ENCODE measurements at places on chromosomes 13 and 19. TPM values are rescaled to one million over a fixed set of nuclear protein-coding genes. Genes with fewer than 3 reads are reported as not detected.

DNA sequence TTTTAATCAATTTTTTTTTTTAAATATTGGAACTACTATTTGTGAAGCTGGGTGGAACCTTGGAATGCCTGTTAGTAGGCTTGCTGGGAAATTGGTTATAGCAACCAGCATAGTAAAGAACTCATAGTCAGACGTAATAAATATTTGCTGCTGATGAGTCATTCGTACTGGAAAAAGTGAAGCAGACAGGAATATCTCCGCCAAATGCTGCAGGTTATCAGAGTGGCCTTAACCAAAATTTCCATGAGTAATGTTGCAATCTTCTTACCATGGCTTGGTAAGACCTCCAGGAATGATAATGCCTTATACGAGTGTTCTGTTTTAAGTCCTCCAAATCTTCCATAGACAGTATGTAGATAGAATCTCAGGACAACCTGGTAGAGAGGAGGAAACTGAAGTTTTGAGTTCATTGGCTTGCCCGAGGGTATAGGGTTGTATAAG, 34.2 kb downstream of the MBNL2 start:
- no peak for DNase-seq

GRCh38 chr13:73060251-73061160, 1.7 kb downstream of the KLF5 start:
- peak; percentile 47 for DNase-seq

DNA sequence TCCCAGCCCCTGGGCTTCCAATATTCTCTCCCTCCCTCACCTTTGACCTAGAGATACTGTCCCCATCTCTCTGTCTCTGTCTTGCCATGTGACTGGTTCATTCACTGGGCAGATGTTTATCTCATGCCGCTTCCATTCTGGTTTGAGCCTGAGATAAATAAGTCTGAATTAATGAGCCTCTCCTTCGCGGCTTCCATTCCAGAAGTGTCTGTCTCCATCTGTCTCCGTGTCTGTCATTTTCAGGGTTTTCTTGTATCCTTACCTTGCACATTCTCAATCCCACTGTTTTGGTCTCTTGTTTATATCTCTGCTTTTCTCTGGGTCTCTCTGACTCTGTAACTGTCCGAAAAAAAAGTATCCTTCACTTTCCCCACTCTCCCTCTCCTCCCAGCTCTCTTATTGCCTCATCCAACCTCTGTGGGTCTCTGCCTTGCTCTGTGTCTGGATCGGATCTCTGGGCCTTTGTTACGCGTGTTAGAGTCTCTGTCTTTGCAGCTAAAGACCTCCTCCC, 4.3 kb downstream of the SPHK2 start:
- no peak for DNase-seq

DNA sequence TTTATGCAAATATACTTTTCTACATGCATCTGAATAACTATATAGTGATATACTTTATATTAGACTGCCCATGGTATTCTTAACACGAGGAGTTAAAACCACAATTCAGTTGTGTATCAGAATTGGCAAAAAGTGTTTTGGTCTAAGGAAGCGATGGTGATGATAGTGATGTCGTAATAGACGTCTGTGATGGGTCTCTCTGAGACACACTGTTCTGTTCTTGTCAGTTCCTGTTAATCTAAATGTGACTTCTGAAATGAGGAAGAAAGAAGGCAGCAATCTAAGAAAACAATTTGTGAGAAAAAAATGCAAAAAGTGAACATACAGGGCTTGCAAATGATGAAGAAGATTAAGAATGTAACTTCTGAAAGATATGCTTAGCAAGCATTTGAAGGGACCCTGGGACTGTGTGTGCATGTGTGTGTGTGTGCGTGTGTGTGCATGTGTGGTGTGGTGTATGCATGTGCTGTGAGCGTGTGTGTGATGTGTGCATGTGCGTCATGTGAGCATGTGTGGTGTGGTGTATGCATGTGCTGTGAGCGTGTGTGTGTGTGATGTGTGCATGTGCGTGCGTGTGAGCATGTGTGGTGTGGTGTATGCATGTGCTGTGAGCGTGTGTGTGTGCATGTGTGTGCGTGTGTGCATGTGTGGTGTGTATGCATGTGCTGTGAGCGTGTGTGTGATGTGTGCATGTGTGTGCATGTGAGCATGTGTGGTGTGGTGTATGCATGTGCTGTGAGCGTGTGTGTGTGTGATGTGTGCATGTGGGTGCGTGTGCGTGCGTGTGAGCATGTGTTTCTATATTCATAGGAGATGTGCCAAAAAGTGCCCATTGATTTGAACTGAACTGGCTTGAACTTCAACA, 131.8 kb downstream of the IRS2 start:
- no peak for DNase-seq

ACTMAP gene
- total RNA-seq, result 5.4 TPM

DNA sequence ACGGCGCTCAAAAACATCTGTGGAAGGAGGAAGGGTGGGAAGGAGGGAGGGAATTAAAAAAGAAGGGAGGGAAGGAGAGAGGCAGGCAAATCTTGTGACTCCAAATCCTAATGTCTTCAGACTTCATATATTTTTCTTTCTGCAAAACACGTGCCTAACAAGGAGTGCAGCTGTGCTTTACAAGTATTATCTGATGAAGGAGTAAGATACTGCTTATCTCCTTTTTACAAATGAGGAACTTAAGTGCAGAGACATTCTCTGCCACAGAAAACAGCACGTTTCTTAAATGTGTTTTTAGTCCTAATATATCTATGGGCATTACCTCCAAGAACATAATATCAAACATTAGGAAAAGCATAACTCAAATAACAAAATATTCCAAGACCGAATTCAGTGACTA, 6.5 kb downstream of the FLT3 start:
- DNase-seq, result no peak

DNA sequence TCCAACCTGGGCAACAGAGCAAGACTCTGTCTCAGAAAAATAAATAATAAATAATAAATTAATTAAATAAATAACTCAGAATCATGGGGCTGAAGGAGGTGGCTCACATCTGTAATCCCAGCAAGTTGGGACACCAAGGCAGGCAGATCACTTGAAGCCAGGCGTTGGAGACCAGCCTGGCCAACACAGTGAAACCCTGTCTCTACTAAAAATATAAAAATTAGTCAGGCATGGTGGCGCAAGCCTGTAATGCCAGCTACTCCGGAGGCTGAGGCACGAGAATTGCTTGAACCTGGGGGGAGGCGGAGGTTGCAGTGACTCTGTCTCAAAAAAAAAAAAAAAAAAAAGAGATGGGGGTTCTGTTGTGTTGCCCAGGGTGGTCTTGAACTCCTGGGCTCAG, 7.2 kb downstream of the TMEM38A start:
- DNase-seq, result no peak

- DNase-seq, result no peak
Observed at GRCh38 chr19:54871696-54872095, 2.3 kb upstream of the FCAR start.

DNA sequence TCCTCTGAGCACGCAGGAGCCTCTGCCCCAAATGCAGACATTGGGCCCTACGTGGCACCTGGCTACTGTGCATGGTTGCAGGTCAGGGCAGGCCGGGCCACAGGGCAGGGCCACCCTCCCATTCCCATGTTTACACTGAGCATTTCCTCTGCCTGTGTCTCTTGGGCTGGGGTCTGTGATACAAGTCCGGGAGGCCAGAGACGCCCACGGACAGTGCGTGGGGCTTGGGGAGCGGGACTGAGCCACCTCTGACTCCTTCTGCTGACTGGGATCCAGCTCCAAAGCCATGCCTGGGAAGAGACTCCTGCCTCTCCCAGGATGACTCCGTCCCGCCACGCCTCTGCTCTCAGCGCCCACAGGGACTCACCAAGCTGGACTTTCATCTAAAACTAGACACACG, 18.8 kb downstream of the GAS6 start:
- no peak for DNase-seq

DNA sequence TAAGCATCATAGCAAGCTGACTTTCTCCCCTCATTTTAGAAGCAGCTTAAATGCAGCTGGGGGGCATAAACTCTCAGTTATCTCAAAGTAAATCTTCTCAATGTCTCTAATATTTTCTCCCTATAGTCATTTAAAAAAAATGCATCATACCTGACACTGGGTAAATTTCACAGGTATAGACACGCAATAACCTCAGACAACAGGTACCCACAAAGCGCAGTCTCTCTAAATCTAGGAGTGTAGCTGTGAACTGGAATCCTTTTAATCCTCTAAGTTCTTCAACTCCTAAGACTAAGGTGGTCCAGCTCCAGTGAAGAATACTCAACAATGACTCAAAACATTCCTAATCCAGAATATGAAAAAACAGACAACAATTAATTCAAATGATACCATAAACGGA, 141.2 kb downstream of the MYCBP2 start:
- DNase-seq, result no peak

GRCh38 chr19:54357381-54357780, 7.3 kb downstream of the LAIR1 start:
- DNase-seq, result no peak

STOML3 gene
- not detected for total RNA-seq

DNA sequence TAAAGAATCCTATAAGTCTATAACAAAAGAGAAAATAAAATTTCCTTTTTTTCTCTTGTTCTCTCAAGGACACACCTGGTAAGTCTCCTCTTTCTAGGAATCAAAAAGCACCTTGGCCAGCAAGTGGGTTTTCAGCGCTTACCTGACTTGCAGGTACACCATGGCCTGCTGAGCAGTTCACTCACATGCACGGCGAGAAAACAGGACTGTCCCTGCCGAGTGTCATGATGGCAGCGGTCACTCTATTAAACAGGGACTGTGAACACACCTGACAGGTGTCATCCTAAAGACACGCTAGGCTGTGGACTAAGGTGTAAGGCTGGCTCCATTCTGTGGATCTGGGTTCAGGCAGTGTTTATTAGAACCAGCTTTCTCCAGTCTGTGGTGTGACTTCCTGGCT, 170.2 kb downstream of the TEX29 start:
- DNase-seq, result no peak

DNA sequence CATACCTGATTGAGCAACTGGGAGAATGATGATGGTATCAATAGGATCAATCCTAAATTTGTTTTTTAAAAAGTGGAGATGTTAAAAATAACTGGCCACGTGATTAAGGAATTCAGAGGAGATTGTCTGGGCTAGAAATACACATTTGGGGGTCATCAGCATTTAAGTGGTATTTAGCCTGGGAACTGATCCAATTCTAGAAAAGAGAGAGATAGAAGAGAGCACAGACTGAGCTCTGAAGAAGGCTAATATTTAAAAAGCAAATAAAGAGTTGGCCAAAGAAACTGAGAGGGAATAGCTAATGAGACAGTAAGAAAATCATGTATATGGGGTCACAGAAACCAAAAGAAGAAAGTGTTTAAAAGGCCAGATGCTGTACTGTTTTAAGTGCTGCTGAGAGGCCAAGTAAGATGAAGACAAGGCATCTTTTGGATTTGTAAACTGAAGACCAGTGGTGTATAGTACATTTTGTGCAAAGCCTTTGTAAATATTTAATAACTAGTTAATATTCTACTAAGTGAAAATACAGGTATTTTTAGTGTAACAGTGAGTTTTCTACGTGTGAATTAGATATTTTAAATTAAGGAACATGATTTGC, 40.2 kb downstream of the UBL3 start:
- no peak for DNase-seq

DNA sequence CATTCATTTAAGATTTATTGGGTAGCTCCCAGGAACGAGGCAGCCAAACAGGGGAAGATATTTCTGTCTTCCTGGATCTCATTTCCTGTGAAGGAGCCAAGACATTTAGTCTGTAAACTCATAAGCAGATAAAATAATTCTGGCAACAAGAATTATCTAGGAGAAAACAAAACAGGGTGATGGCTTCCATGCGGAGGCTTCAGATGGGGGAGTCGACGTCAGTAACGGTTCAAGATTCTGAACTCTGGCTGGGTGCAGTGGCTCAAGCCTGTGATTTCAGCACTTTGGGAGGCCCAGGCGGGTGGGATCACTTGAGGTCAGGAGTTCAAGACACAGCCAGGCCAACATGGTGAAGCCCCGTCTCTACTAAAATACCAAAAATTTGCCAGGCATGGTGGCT, 1.3 kb downstream of the GNA15 start:
- no peak for DNase-seq

DNA sequence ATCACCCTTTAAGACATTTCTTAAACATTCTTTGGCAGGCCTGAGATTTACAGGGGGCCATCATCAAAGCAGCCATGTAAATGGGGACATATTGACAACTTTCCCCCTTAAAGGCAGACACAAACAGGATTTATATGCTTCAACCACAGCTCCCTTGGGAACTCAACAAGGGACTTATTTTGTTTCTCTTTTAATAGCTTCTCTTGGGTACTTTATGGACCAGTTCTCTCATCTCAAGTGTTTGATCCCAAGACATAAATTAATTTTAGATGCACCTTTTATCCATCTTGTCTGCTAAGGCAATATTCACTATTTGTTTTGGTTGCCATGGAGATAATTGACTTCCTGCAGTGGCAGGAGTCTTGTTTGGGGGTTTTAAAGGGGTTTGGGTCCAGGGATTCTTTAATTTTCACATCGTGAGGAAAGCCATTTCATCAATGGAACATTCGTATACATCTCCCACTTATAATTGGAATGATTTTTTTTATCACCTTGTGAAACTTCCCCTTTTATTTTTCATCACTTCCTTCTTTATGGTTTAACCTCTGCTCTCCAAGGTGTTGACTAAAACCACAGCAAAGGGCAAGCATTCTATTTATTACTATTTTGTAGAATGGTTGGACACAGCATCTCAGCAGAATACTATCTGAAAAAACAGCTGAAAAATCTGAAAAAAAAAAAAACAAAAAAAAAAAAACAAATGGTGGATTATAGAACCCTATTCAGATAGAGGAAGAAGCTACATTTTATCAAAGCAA, 726.0 kb downstream of the DIAPH3 start:
- DNase-seq, result no peak

DNA sequence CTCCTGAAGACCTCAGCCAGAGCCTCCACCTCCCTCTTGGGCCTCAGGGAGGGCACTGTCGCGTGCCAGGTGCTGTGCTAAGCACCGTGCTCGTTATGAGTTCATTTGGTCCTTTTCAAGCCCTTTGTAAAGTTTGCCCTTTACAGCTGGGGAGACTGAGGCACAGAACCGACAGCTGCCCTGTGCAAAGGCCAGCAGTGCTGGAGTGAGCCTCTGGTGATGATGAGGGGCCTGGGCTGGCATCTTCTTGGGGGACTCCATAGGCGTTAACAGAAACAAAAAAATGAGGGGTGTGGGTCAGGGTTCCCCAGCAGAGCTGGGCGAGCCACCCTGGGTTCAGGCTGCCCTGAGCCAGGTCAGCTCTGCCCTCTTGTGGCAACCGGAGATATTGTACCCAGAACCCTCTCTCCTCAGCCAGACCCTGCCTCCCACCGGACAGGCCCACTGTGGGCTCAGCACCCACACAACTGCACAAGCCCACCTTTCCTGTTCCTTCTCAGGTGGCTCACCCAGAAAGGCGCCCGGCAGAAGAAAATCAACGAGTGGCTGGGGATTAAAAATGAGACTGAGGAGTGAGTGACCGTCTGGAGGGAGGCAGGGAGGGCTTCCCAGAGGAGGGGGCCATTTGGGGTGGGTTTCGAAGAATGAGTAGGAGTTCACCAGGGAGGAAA, 5.5 kb upstream of the IFI30 start:
- DNase-seq, result peak; percentile 78

- DNase-seq, result no peak
Observed at GRCh38 chr13:111909501-111909900, 157.4 kb upstream of the SOX1 start.

GRCh38 chr19:56642711-56643459, at the start of gene SMIM17:
Gene SMIM17, plus strand, starts transcription at chr19:56643159. Its CDS starts 2,509 bp downstream, at chr19:56645668.
- DNase-seq, result no peak

- DNase-seq, result no peak
Observed at GRCh38 chr13:31399690-31400089, 199.9 kb downstream of the B3GLCT start.

GRCh38 chr13:50594276-50595051, 249.0 kb downstream of the DLEU7 start:
- DNase-seq, result no peak

SPRED3 gene
- total RNA-seq, result 2.3 TPM

All from SJCRH30 (cell line).